ENCODE measurements at places on chromosomes 7 and 10. TPM values are rescaled to one million over a fixed set of nuclear protein-coding genes. Genes with fewer than 3 reads are reported as not detected.

- peak overlapping the region; percentile 55 for H3K27ac ChIP-seq
- DNase-seq, result no peak
- no peak overlapping the region for H3K4me3 ChIP-seq
Measured at GRCh38 chr7:6258440-6259182, 13.8 kb downstream of the CYTH3 start.

DNA sequence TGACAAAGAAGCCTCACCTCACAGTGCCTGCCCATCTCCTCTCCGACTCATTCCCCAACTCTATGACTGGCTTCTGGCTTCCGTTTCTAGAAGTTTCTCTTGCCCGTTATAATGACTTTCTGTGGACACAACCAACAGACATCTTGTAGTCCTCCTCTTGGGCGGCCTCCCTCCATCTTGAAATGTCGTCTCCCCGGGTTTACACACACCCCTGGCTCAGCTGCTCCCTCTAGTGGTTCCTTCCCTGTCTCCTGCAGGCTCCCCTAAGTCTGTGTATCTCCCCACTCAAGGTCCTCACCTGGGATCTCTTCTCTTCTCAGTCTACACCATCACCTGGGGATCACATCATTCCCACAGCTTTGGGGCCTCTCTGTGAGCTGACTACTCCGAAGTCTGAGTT, 123.4 kb upstream of the NEBL start:
- no peak overlapping the region for H3K4me3 ChIP-seq
- DNase-seq, result no peak
- no peak overlapping the region for H3K27ac ChIP-seq
- H3K27me3 ChIP-seq, result no peaks in the 10 kb centered on the region
- H3K4me1 ChIP-seq, result no peaks in the 10 kb centered on the region

Gene MXI1
- 92.8 TPM for total RNA-seq

- H3K36me3 ChIP-seq, result no peaks in the 10 kb centered on the region
- H3K27ac ChIP-seq, result peak overlapping the region; percentile 99
- H3K4me1 ChIP-seq, result peaks cover 34% of the 10 kb centered on the region
- H3K4me3 ChIP-seq, result peak overlapping the region; percentile 97
Measured at GRCh38 chr7:131105799-131106680, 221.6 kb upstream of the MKLN1 start.

Gene TAS2R41
- total RNA-seq, result 2.5 TPM

Gene PGAM1
- total RNA-seq, result 199 TPM

DNA sequence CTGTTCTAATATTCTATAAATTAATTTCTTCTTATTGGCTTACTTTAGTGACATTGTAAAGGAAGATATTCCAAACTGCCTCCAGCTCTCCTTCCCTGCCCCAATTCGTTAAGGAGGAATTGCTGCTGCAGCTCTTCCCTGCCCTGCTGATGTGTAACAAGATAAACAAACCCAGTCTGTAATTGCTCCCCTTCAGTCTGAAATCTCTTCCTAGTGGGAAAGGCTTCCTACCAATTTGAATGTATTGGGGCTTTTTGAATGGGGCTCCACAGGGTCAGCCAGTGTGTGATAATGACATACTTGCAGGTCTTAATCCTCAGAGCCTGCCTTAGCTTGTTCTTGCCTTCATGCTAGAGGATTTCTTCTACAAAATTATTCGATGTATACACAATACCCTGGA, 849.9 kb upstream of the GHITM start:
- no peak for DNase-seq
- no peaks in the 10 kb centered on the region for H3K36me3 ChIP-seq
- H3K27me3 ChIP-seq, result no peaks in the 10 kb centered on the region
- H3K4me1 ChIP-seq, result no peaks in the 10 kb centered on the region
- H3K4me3 ChIP-seq, result no peak overlapping the region
- H3K27ac ChIP-seq, result no peak overlapping the region

GRCh38 chr10:23063973-23064812, 31.2 kb upstream of the MSRB2 start:
- no peaks in the 10 kb centered on the region for H3K36me3 ChIP-seq
- no peaks in the 10 kb centered on the region for H3K27me3 ChIP-seq
- peak overlapping the region; percentile 79 for H3K27ac ChIP-seq
- no peak overlapping the region for H3K4me3 ChIP-seq

DNA sequence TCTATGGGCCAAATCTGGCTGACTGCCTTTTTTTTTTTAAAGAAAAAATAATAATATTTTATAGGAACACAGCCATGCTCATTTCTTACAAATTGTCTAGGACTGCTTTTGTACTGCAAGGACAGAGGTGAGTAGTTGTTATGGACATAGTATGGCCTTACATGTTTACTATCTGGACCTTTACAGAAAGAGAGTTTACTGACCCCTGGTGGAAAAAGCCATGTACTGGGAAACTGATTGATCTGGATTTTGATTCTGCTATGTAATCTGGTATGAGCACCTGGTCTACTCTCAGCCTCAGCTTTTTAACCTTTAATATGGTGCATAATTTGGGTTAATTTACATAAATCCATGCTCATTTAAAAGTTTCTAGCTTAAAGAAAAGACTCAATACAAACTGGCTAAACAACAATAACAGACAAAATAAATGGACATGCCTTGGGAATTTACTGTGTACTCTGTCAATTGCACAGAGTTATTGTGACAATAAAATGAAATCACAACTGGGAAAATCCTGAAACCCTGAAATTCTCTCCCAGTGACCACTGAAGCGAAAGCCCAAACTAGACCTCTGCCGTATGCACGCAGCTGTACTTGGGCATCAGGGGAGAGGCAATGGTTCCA, 260.7 kb downstream of the BMPER start:
- H3K36me3 ChIP-seq, result no peaks in the 10 kb centered on the region
- DNase-seq, result no peak
- no peak overlapping the region for H3K27ac ChIP-seq
- H3K27me3 ChIP-seq, result no peaks in the 10 kb centered on the region
- no peaks in the 10 kb centered on the region for H3K4me1 ChIP-seq
- no peak overlapping the region for H3K4me3 ChIP-seq

Gene PIK3CG
- 8.0 TPM for total RNA-seq
